ENCODE measurements at places on chromosomes 5 and 9. TPM values are rescaled to one million over a fixed set of nuclear protein-coding genes. Genes with fewer than 3 reads are reported as not detected.

- H3K36me3 ChIP-seq: no peaks in the 10 kb centered on the region
- peaks cover 15% of the 10 kb centered on the region for H3K4me1 ChIP-seq
- DNase-seq: no peak
These were observed 250.3 kb downstream of the SEC61B start for GRCh38 chr9:99472240-99472915.

GRCh38 chr9:84226126-84226525, 114.4 kb downstream of the SLC28A3 start:
- no peak for DNase-seq
- no peaks in the 10 kb centered on the region for H3K4me1 ChIP-seq
- H3K27me3 ChIP-seq: no peaks in the 10 kb centered on the region
- H3K27ac ChIP-seq: no peak overlapping the region
- H3K36me3 ChIP-seq: no peaks in the 10 kb centered on the region
- H3K4me3 ChIP-seq: no peak overlapping the region

- H3K27me3 ChIP-seq: no peaks in the 10 kb centered on the region
- H3K4me3 ChIP-seq: no peak overlapping the region
- H3K36me3 ChIP-seq: no peaks in the 10 kb centered on the region
- H3K4me1 ChIP-seq: no peaks in the 10 kb centered on the region
- H3K27ac ChIP-seq: no peak overlapping the region
These were observed 12.4 kb downstream of the CBY3 start for GRCh38 chr5:179668391-179668790.

GRCh38 chr9:27386571-27387091, 89.7 kb upstream of the EQTN start:
- H3K4me1 ChIP-seq: no peaks in the 10 kb centered on the region
- no peak overlapping the region for H3K4me3 ChIP-seq
- H3K36me3 ChIP-seq: no peaks in the 10 kb centered on the region
- no peak for DNase-seq
- no peaks in the 10 kb centered on the region for H3K27me3 ChIP-seq

DNA sequence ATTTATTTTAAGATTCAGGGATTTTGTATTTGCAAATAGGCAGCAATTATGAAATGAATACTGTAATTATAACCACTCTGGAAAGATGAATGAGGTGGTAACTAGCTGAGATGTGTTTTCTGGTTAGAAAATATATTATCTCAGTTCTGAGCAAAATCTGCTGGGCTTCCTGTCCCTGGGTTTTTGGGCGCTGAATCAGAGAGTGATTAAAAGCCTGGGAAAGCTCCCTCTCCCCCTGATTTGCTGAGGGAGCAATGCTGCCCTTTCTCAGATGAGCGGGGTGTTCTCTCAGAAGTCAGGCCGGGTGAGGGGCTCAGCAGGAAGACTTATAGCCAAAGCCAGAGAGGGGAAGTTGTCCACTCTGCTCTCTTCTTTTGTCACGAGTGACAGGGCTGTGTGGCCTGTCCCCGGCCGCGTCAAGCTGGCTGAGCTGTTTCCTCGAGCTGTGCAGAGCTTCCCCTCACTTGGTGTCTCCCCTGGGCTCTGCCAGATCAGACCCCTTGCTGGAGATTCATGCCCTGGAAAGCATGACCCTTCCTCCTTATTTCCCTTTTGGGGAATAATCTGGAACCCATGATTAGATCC, 39.8 kb upstream of the PITX1 start:
- DNase-seq: no peak
- H3K27me3 ChIP-seq: no peaks in the 10 kb centered on the region
- no peaks in the 10 kb centered on the region for H3K36me3 ChIP-seq
- H3K27ac ChIP-seq: no peak overlapping the region
- no peak overlapping the region for H3K4me3 ChIP-seq

The IRX4 gene
- 0.48 TPM for total RNA-seq

The NUTM2F gene
- total RNA-seq: not detected

GRCh38 chr9:71663931-71664459, 104.3 kb downstream of the CEMIP2 start:
- no peak overlapping the region for H3K27ac ChIP-seq
- no peak overlapping the region for H3K4me3 ChIP-seq
- no peaks in the 10 kb centered on the region for H3K27me3 ChIP-seq
- DNase-seq: no peak

- H3K36me3 ChIP-seq: no peaks in the 10 kb centered on the region
- no peak overlapping the region for H3K4me3 ChIP-seq
- H3K27me3 ChIP-seq: no peaks in the 10 kb centered on the region
These were observed 250.8 kb upstream of the KLF4 start for GRCh38 chr9:107740088-107740980.

GRCh38 chr9:119956111-119956510, 586.9 kb upstream of the BRINP1 start:
- no peak for DNase-seq
- H3K36me3 ChIP-seq: no peaks in the 10 kb centered on the region
- no peaks in the 10 kb centered on the region for H3K27me3 ChIP-seq

DNA sequence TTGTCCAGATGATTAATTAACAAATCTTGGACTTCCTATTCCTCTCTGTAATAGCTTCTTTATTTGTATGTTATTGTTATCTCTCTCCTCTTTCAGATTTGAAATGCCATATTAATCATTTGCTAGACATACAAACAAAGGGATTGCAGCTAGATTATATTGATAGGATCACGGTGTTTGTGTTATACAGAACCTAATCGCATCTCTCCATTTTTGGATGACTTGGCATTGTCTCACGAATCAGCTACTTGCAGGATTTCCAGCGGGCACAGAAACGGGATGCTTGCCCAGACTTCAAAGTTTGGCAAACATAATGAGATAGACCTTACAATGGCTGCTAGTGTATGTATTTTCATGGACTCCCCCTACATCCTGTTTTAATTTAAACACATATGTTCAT, 368.1 kb downstream of the TLE4 start:
- H3K4me1 ChIP-seq: no peaks in the 10 kb centered on the region
- DNase-seq: no peak
- H3K36me3 ChIP-seq: no peaks in the 10 kb centered on the region
- no peak overlapping the region for H3K4me3 ChIP-seq

- no peak overlapping the region for H3K27ac ChIP-seq
- no peaks in the 10 kb centered on the region for H3K36me3 ChIP-seq
- H3K4me1 ChIP-seq: peaks cover 5% of the 10 kb centered on the region
- no peak overlapping the region for H3K4me3 ChIP-seq
- H3K27me3 ChIP-seq: no peaks in the 10 kb centered on the region
These were observed 6.4 kb upstream of the RNU6ATAC start for GRCh38 chr9:134170532-134171315.

- no peaks in the 10 kb centered on the region for H3K4me1 ChIP-seq
- H3K4me3 ChIP-seq: no peak overlapping the region
These were observed 389.3 kb upstream of the DMAC1 start for GRCh38 chr9:8188723-8189407.

The NMUR2 gene
- not detected for total RNA-seq

DNA sequence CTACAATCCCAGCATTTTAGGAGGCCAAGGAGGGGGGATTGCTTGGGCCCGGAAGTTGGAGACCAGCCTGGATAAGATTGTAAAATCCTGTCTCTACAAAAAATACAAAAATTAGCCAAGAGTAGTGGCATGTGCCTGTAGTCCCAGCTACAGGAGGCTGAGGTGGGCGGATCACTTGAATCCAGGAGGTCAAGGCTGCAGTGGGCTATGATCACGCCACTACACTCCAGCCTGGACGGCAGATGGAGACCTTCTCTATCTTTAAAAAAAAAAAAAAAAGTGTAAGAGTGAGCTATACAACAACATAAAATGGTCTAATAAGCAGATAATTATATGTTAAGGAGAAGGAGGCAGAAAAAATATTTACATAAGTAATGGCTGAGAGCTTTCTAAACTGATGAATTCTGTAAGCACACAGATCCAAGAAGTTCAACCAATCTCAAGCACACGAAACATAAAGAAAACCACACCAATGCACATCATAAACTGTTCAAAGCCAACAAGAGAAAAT, 23.0 kb downstream of the CDC14B start:
- H3K27ac ChIP-seq: no peak overlapping the region
- H3K4me3 ChIP-seq: no peak overlapping the region
- H3K36me3 ChIP-seq: no peaks in the 10 kb centered on the region
- no peak for DNase-seq
- no peaks in the 10 kb centered on the region for H3K4me1 ChIP-seq

The ANKRD31 gene
- not detected for total RNA-seq

DNA sequence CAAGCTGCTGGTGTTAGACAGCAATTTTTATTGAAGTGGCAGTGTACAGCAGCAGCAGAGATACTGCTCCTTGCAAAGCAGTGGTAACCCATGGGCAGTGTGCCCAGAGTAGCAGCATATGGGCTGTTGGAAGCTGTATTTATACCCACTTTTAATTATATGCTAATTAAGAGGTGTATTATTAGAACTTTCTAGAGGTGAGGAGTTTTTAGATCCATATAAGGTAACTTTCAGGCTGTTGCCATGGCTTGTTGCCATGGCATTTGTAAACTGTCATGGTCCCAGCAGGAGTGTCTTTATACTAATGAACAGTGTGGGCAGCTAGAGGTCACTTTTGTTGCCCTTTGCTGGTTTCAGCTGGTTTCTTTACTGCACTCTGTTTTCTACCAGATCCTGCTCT, 3.7 kb upstream of the PJA2 start:
- H3K27me3 ChIP-seq: no peaks in the 10 kb centered on the region
- no peak overlapping the region for H3K4me3 ChIP-seq
- no peaks in the 10 kb centered on the region for H3K36me3 ChIP-seq
- H3K27ac ChIP-seq: no peak overlapping the region
- H3K4me1 ChIP-seq: peaks cover 10% of the 10 kb centered on the region
- DNase-seq: no peak

DNA sequence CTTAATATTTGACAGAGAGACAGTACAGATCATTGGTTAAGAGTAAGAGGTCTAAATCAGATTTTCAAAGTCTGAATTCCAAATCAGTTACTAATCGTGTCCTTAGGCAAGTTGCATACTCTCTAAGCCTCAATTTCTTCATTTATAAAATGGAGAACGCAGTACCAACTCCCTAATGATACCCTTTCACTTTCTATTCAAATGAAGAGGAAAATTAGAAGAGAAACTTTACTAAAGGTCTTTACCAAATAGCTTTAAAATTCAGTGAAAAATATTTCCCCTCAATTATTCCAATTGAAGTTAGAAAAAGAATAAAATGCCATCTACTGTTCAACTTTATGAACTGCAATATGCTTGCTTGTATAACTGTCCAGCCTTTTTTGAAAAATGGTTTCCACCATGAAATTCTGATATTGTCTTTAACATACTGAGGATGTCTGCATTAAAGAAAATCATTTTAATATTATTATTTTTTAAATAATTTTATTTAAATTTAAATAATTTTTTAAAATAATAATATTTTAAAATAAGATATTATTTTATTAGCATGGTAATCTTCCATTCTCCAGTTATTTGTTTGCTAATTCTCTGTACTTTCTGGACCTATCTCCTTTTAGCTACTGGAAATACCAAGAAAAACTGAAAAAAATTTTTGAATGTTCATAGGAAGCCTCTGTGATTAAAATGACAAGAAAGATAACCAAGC, 36.0 kb downstream of the POC5 start:
- no peak for DNase-seq
- H3K27me3 ChIP-seq: no peaks in the 10 kb centered on the region
- H3K4me1 ChIP-seq: no peaks in the 10 kb centered on the region
- no peak overlapping the region for H3K4me3 ChIP-seq

GRCh38 chr9:135116881-135117280, 29.4 kb downstream of the OLFM1 start:
- DNase-seq: no peak
- H3K4me3 ChIP-seq: no peak overlapping the region
- no peak overlapping the region for H3K27ac ChIP-seq
- no peaks in the 10 kb centered on the region for H3K36me3 ChIP-seq
- no peaks in the 10 kb centered on the region for H3K27me3 ChIP-seq

DNA sequence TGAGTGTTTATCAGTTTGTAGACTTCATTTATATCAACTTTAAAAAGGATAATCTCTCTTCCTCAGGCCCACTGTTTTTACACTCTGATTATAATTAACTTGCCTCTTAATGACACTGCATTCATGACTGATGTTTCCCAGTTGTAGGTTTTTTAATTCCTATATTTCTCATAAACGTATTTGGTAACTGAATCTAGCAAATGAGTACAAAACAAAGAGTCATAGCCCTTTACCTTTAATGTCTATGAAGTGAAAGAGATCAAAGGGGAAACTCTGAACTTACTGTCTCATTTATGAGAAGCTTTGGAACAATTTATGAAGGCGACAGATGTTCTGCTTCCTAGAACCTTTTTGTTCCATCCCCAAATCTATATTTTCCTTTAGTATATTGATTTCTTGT, 56.6 kb upstream of the ABCA1 start:
- H3K27ac ChIP-seq: no peak overlapping the region
- H3K4me1 ChIP-seq: peaks cover 15% of the 10 kb centered on the region

The IGFBPL1 gene
- not detected for total RNA-seq

- no peak overlapping the region for H3K4me3 ChIP-seq
- H3K27me3 ChIP-seq: no peaks in the 10 kb centered on the region
- H3K36me3 ChIP-seq: no peaks in the 10 kb centered on the region
- no peak overlapping the region for H3K27ac ChIP-seq
- H3K4me1 ChIP-seq: no peaks in the 10 kb centered on the region
These were observed 7.7 kb downstream of the FBP1 start for GRCh38 chr9:94631599-94631998.

GRCh38 chr5:55062039-55062779, 38.2 kb downstream of the GZMK start:
- no peaks in the 10 kb centered on the region for H3K36me3 ChIP-seq
- no peaks in the 10 kb centered on the region for H3K4me1 ChIP-seq
- H3K27me3 ChIP-seq: no peaks in the 10 kb centered on the region
- no peak overlapping the region for H3K27ac ChIP-seq
- DNase-seq: no peak

- no peak overlapping the region for H3K27ac ChIP-seq
- no peaks in the 10 kb centered on the region for H3K36me3 ChIP-seq
- DNase-seq: no peak
- no peak overlapping the region for H3K4me3 ChIP-seq
- H3K4me1 ChIP-seq: peaks cover 4% of the 10 kb centered on the region
- no peaks in the 10 kb centered on the region for H3K27me3 ChIP-seq
These were observed 38.5 kb downstream of the APBA1 start for GRCh38 chr9:69633716-69634115.

The SLC1A3 gene
- total RNA-seq: 19.5 TPM

DNA sequence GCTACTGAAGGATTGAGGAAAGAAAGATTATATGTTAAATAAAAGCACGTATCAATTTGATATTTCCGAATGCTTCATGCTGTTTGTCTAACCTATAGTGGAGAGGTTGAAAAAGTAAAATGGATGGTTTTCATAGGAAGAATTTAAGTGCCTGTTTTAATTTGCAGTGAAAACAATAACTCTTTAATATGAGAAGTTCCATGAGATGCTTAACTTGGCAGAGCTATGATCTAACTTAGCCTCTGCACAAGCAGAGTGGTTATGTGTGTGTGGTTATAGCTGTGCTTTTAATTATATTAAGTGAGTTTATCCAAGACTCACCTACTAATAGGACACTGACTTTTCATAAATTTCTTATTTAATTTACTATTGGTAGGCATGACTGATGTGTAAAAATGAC, 57.4 kb downstream of the AOPEP start:
- peaks cover 27% of the 10 kb centered on the region for H3K4me1 ChIP-seq
- H3K27ac ChIP-seq: peak overlapping the region; percentile 65
- no peaks in the 10 kb centered on the region for H3K36me3 ChIP-seq
- no peak for DNase-seq
- H3K27me3 ChIP-seq: no peaks in the 10 kb centered on the region
- no peak overlapping the region for H3K4me3 ChIP-seq

- no peak for DNase-seq
- H3K36me3 ChIP-seq: no peaks in the 10 kb centered on the region
- no peaks in the 10 kb centered on the region for H3K27me3 ChIP-seq
- no peak overlapping the region for H3K27ac ChIP-seq
- H3K4me1 ChIP-seq: no peaks in the 10 kb centered on the region
These were observed 9.9 kb upstream of the HSPA4 start for GRCh38 chr5:133041910-133042309.

The PCDHGC4 gene
- 0.36 TPM for total RNA-seq
